T-helper 17 cell (primary cell): ENCODE measurements at places on chromosomes 13 and 19. TPM values are rescaled to one million over a fixed set of nuclear protein-coding genes. Genes with fewer than 3 reads are reported as not detected.
A peak's percentile ranks its signal among the peaks of the same experiment; 100 is the strongest.

The CDX2 gene
- not detected for total RNA-seq

DNA sequence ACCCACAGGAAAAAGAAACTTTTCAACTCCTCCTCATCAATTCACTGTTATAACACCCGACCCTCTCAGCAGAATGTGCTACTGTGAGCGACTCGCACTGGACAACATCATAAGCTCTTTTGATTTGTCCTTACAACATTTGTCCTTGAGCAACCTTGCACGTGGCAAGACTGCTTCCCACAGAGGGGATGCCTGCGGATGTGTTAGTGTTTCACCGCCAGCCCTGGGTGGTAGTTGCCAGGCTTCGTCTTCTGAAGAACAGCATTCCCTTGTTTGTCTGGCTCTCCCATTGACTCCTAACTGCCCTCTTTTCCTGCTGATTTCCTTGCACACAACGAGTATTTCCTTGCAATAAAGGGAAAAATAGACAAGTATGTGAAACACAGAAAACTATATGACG, 111.4 kb upstream of the SLC7A1 start:
- DNase-seq = no peak
- no peak overlapping the region for H3K4me3 ChIP-seq
- H3K27ac ChIP-seq = no peak overlapping the region
- H3K4me1 ChIP-seq = no peaks in the 10 kb centered on the region
- H3K36me3 ChIP-seq = no peaks in the 10 kb centered on the region

DNA sequence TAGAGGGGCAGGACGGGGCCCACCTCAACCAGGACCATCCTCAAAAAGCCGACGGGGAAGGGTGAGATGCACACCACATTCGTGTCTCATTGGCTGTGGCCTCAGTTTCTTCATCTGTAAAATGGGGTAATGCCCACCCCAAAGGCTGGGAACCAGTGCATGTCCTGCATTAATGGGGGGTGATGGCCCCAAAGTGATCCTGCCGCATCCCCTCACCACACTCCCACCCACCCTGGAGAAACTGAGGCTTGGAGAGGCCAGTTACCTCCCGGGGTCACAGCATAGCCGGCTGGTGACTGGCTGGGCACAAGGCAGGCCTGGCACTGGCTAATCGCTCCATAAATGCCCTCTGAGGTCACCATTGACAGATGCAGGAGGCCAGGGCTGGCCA, 640 bp upstream of the MIDN start:
- H3K27me3 ChIP-seq = no peaks in the 10 kb centered on the region
- peak overlapping the region; percentile 81 for H3K4me3 ChIP-seq
- H3K27ac ChIP-seq = peak overlapping the region; percentile 75
- DNase-seq = no peak

- peaks cover 60% of the 10 kb centered on the region for H3K27me3 ChIP-seq
- peak within 1 kb of the TSS; percentile 71 for H3K27ac ChIP-seq
- H3K4me3 ChIP-seq = peak within 1 kb of the TSS; percentile 91
- peaks cover 34% of the 10 kb centered on the region for H3K4me1 ChIP-seq
- H3K36me3 ChIP-seq = peaks cover 5% of the 10 kb centered on the region
Observed at GRCh38 chr19:31349160-31349881, at the start of gene TSHZ3. Gene TSHZ3 (minus strand): TSS chr19:31349436. CDS start chr19:31349219, 217 bp downstream.

DNA sequence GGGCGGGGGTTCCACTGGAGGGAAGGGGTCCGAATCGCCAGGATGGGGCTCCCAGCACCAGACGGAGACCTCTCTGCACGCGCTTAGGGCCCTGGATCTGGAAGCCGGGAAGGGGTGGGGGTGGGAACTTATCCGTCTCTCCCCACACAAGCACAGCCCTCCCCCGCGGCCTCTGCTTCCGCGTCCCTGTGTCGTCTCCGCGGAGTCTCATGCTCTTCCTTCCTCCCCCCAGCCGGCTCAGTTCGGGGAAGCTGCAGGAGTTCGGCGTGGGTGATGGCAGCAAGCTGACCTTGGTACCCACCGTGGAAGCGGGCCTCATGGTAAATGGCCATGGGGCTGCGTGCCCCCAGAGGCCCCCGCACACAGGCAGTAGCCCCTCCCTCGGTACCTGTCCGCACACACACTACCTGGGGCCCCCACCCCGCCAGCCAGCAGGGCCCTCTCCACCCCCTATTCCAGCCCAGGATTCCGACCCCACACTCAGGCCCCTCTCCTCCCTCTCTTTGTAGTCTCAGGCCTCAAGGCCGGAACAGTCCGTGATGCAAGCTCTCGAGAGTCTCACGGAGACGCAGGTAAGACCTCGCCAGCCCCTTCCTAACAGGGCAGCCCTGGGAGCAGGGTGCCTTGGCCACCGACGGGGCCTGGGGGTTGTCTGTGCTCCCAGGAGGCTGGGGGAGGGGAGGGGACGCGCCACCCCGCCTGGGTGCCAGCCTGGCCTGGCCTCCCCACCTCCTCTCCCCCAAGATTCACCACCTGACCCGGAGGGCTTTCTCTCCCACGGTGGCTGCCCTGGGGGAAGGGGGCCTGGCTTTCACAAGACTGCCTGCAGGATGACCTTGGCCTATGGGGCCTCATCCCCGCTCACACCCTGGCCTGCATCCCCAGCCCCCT, 3.2 kb downstream of the MIDN start:
- no peaks in the 10 kb centered on the region for H3K27me3 ChIP-seq
- peak; percentile 42 for DNase-seq

- H3K27me3 ChIP-seq = peaks cover 46% of the 10 kb centered on the region
- peaks cover 4% of the 10 kb centered on the region for H3K4me1 ChIP-seq
- no peak for DNase-seq
- no peak overlapping the region for H3K27ac ChIP-seq
Observed at GRCh38 chr19:55133639-55134444, 15.2 kb downstream of the TNNT1 start.

- no peak for DNase-seq
- no peak overlapping the region for H3K27ac ChIP-seq
- no peaks in the 10 kb centered on the region for H3K4me1 ChIP-seq
- peaks cover 7% of the 10 kb centered on the region for H3K27me3 ChIP-seq
Observed at GRCh38 chr13:36006347-36006746, 124.8 kb downstream of the DCLK1 start.

- no peak overlapping the region for H3K27ac ChIP-seq
- no peak for DNase-seq
- H3K4me3 ChIP-seq = no peak overlapping the region
Observed at GRCh38 chr19:43684326-43684725, 14.4 kb upstream of the PLAUR start.

DNA sequence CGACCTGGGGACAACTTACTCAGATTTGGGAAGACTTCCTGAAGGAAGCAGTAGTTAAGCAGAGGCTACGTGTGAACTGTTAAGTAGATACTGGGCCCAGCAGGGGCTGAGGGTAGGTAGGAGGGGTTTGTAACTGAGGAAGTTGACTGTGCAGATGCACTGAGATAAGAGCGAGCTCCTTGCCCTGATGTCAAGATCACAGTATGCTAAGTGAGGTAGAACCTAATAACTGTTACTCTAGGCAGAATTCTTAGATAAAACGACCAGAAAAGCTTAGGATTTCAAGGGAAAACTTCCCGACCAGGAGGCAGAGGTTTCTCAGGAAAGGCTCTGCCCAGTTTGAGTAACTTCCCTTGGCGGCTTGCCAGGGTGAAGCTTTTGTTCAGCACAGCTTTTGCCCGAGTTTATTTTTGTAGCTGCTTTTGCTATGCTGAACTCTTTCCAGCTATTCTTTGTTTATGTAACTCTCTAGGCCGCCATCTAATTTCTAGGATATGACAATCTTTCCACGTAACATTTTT, 632.1 kb downstream of the DIAPH3 start:
- H3K27me3 ChIP-seq = no peaks in the 10 kb centered on the region
- DNase-seq = no peak
- H3K27ac ChIP-seq = no peak overlapping the region
- H3K4me3 ChIP-seq = peak overlapping the region; percentile 77
- no peaks in the 10 kb centered on the region for H3K36me3 ChIP-seq

GRCh38 chr19:41161903-41162302, 31.1 kb upstream of the CYP2S1 start:
- no peaks in the 10 kb centered on the region for H3K36me3 ChIP-seq
- no peak for DNase-seq

GRCh38 chr19:10936661-10937084, 8.1 kb downstream of the TIMM29 start:
- H3K4me1 ChIP-seq = peaks cover 2% of the 10 kb centered on the region
- H3K27me3 ChIP-seq = no peaks in the 10 kb centered on the region
- peak overlapping the region; percentile 27 for H3K27ac ChIP-seq

- H3K36me3 ChIP-seq = peaks cover 7% of the 10 kb centered on the region
- DNase-seq = no peak
- H3K4me1 ChIP-seq = no peaks in the 10 kb centered on the region
- no peak overlapping the region for H3K4me3 ChIP-seq
Observed at GRCh38 chr19:54921082-54921481, 15.1 kb downstream of the NCR1 start.

- no peak overlapping the region for H3K27ac ChIP-seq
- H3K27me3 ChIP-seq = no peaks in the 10 kb centered on the region
- no peaks in the 10 kb centered on the region for H3K36me3 ChIP-seq
- no peak overlapping the region for H3K4me3 ChIP-seq
- DNase-seq = no peak
- H3K4me1 ChIP-seq = peaks cover 17% of the 10 kb centered on the region
Observed at GRCh38 chr19:39823686-39824085, 10.3 kb downstream of the DYRK1B start.

DNA sequence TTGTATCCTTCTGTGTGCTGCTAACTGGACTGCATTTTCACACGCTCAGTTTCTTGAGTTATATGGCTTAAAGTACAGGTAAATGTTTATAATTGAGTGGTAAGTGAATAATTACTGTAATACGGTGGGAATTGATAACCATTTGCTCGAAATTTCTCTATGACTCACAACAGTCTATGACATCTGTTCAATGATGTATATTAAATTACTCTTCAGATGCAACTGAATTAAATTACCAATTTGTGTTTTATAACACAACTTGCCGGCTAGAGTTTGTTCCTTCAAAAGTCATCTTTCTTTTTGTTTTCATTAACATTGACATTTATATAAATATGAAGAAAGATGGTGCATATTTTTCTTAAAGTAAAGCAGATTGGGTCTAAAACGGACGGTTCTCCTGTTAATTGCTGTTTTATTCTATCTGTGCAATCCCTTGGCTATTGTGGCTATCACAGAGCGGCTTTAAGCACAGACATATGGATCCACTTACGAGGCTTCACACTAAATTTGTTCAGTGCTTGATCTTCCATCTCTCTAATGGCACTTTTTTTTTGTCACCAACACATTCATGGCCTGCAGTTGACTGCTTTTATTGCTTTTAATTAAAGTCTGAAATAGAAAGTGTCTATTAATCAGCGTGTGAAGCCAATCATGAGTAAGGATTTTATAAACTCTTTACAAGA, 1291.6 kb upstream of the SLC10A2 start:
- no peak for DNase-seq
- H3K27me3 ChIP-seq = no peaks in the 10 kb centered on the region
- H3K27ac ChIP-seq = no peak overlapping the region
- H3K4me1 ChIP-seq = no peaks in the 10 kb centered on the region
- no peaks in the 10 kb centered on the region for H3K36me3 ChIP-seq

DNA sequence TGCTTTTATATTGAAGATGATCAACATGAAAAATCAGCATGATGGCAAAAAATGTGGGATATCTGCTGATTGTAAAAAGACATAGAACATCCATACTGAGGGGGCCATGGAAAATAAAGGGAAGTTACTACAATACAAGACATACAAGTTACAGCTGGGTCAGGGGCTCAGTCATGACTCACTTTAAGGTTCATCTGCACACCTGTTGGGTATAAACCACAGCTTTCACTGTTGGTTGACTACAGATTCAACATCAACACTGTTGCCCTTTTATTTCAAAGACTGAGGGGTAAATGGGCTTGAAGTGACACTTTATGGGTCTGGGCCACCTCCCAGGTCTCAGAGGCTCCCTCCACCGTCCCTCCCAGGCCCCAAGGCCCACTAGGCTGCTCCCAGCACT, 98.1 kb upstream of the IRS2 start:
- no peaks in the 10 kb centered on the region for H3K36me3 ChIP-seq
- H3K4me3 ChIP-seq = no peak overlapping the region
- no peak for DNase-seq
- no peak overlapping the region for H3K27ac ChIP-seq
